ENCODE measurements at places on chromosomes 3 and 15.

- no peak for DNase-seq
Measured at GRCh38 chr3:154766765-154767503, 313.2 kb upstream of the MME start.

DNA sequence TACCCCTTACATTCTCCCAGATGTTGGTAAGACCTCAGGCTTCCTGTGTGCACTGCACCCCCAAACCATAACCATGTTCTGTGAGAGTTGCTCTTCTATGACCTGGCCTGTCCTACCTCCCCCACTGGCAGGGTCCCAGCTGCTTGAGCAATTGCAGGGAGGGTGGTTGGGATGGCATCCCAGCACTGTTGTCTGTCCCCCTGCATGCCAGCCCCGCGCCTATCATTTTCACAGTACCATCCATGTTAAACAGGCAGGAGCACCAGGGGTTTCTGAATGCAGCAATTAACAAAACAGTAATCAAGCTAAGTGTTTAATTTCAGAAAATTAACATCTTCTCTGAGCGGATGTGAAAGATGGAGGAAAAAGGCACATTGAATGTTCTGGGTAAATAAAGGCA is 345.5 kb downstream of the EPHB1 start:
- DNase-seq = no peak

- peak; percentile 77 for DNase-seq
Measured at GRCh38 chr15:42084465-42085235, 9.7 kb downstream of the PLA2G4D start.

DNA sequence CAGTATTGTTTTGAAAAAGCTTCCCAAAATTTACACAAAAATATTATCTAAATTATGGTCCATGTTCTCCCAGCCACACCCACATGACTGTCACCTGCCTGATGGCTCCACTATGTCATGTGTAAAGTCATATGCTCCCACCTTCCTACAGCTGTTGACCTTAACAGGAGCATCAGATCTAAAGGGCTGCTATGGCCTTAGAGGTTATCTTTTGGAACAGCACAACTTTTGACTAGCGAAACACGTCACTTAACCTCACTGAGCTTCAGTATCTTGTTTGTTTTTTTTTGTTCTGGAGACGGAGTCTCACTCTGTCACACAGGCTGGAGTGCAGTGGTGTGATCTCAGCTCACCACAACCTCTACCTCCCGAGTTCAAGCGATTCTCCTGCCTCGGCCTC is 64.4 kb downstream of the PRKAR2A start:
- peak; percentile 37 for DNase-seq

DNA sequence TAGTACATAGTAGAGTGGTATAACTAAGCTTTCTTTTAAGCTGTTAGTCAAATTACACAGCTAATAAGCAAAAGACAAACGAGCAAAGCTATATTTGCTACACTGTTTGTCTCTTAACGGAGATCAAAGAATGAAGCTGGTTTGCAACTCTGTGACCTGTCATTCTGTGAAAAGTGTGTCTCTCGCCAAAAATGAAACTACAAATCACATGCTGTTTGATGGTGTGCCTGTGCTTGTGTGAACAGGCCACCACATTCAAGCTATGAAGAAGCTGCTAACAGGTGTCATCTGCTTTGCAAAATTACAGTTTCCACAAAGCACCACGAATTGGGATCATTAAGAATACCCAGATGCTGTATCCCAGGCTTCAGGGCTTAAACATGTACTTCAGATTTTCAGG is 667.8 kb upstream of the NAALADL2 start:
- DNase-seq = no peak

- DNase-seq = no peak
Measured at GRCh38 chr3:48797626-48798025, 50.0 kb downstream of the PRKAR2A start.

DNA sequence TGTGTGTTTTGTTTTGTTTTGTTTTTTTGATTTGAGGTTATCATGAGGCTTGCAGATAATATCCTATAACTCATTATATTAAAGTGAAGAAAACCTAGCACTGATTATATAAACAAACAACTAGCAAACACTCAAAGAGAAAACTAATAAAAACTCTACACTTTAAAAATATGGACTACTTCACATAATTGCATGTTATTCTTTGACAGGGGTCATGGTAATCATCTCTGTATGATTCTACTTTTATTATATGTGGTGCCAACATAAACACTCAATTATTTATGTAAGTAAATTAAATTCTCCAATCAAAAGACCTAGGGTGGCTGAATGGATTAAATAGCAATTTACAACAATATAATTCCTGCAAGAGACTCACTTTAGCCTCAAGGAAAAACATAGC is 44.6 kb upstream of the P3H2 start:
- no peak for DNase-seq

- no peak for DNase-seq
Measured at GRCh38 chr3:182450942-182451787, 342.1 kb upstream of the ATP11B start.

DNA sequence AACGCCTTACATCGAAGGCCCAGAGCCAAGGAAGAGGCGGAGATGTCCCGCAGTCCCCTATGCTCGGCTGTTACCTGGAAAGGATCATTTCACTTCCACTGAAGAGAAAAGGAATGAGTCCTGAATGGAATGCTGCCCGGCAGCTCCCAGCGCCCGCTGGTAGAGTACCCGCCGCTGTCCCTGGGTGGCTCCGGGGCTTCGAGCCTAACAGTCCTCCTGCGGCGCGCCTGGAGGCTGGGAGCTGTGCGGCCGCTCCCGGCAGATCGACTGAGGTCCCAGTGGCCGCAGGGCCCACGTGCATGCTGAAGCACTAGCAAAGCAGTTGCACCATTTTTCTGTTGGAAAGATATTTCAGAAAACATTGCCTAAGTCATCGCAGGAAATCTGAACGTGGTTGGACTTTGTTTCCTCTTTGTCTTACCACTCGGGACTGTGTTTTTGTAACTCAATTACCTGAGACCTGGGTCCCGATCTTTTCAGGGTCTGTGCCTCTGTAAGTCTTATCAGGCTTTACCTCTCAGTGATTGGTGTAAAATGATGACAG is 984 bp downstream of the RNU6-1 start:
- DNase-seq = no peak

GRCh38 chr3:190491533-190492054 is 22.3 kb upstream of the IL1RAP start:
- no peak for DNase-seq

DNA sequence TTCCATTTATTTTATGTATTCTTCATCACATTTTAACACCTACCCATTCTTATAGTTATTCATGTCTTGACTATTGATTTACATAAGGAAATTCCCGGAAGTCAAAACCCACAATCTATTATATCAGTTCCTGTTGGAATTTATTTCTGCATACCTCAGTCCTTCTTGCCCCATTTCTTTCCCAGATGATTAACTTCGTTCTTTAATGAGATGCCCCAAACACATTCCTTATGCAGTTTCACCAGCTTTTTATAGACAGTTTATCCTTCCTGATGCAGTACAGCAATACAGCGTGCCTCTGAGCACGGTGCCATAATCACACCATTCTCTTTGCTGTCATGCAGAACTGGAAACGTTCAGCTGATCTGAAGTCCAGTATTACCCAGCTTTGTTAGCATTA is 175.8 kb upstream of the NANOGP8 start:
- DNase-seq = no peak

- DNase-seq = no peak
Measured at GRCh38 chr15:93506646-93507045, 417.6 kb upstream of the RGMA start.

DNA sequence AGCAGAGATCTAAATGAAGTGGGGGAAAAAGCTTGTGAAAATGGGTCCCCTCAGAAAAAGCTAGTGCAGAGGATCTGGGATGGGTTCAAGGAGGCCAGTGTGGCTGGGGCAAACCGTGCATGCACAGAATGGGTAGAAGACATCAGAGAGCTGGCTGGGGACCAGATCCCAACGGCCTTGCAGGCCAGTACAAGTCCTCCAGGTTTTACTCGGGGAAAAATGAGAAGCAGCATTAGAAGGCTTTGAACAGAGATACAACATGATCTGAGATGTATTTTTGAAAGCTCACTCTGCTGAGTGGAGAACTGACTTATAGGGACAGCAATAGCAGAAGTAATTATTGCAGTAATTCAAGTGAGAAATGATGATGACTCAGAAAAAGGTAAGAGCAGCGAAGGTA is 114.5 kb downstream of the HERC1 start:
- no peak for DNase-seq

DNA sequence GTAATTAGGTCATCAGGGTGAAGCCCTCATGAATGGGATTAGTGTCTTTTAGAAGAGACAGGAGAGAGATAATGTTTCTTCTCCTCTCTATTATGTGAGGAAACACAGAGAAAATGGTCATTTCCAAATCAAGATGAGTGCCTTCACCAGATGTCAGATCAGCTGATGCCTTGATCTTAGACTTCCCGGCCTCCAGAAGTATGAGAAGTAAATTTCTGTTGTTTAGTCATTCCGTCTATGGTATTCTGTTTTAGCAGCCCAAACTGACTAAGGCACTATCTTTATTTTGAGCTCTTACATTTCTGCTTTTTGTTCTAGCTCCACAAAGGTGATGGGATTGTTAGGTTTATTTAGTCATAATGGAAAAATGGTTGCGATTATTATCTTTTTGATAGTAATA is 273.2 kb upstream of the GADL1 start:
- DNase-seq = no peak

DNA sequence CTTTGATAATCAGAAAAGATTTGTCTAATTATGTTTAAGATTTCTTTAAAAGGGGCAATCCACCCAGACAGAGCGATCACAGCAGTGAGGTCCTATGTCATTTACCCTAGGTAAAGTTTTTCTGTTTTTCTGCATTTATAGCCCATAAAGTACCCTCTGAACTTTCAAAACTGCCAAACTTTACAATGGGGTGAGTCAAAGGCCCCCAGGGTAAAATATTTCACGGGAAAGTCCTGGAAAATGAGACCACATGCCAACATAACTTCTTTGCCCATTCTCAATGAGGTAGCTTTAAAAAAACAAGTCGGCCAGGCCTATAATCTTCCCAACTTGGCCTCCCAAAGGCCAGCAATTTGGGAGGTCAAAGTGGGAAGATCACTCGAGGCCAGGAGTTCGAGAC is 53.0 kb downstream of the SUCLG2 start:
- no peak for DNase-seq

DNA sequence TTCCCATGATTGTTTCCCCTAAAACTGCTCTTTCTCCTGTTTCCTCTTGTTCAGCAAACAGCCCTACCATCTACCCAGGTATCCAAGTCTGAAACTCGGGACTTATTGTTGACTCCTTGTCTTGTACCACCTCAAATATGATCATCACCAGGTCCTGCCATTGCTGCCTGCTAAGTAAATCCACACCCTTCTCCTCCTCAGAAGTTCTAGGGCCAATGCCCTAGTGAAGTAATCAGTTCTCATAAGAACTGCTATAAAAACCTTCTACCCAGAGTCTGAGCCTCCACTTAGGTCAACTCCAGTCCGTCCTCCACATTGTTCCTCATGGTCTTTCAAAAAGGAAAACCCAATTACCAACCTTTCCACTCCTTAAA is 77.0 kb upstream of the IL12A start:
- DNase-seq = no peak

- DNase-seq = no peak
Measured at GRCh38 chr3:122146466-122146865, 37.0 kb upstream of the CASR start.

- DNase-seq = no peak
Measured at GRCh38 chr3:53780171-53780570, 66.0 kb downstream of the CHDH start.

- no peak for DNase-seq
Measured at GRCh38 chr3:101074518-101074917, 81.3 kb upstream of the ABI3BP start.

- no peak for DNase-seq
Measured at GRCh38 chr15:80404057-80404760, at the start of gene ARNT2. Gene ARNT2, plus strand, starts transcription at chr15:80404382. Its CDS starts 134 bp downstream, at chr15:80404516.

GRCh38 chr15:45168751-45169551 is 18.8 kb downstream of the SHF start:
- peak; percentile 88 for DNase-seq

DNA sequence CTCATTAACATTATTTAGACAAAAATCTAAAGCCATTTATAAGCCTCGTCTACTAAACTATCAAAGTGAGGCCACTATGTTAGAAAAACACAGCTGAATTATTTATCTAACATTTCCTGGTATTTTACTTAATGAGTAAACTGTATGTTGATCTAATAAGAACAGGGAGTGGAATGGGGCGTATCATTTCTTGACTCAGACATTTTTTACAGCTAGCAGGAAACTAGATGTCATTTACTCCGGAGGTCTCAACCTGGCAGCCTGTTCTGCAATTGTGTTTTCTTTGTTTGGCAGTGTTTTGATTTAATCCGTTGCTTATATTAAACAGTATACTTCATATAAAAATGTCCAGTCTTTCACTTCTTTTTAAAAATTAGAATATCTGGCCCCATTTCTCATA is 79.1 kb upstream of the ABI3BP start:
- no peak for DNase-seq

- peak; percentile 13 for DNase-seq
Measured at GRCh38 chr3:107235193-107235927, 141.9 kb upstream of the CCDC54 start.

DNA sequence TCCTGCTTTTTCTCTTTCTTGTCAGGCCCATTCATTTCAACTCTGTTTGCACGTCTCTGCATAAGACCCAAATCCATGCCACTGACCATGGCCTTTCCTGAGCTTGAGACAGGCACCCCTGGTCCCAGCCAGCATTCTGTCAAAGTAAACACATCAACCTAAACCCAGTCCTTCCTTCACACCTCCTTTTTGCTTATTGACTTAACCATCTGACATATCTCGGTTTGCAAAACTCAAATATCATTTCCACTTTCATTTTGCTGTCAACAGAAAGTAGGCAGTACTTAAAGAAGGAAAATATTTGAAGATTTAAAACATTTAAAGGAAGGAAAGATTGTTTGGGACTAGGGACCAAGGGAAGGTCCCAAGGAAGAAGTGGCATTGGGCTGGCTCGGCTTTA is 48.2 kb upstream of the KBTBD8 start:
- DNase-seq = no peak

DNA sequence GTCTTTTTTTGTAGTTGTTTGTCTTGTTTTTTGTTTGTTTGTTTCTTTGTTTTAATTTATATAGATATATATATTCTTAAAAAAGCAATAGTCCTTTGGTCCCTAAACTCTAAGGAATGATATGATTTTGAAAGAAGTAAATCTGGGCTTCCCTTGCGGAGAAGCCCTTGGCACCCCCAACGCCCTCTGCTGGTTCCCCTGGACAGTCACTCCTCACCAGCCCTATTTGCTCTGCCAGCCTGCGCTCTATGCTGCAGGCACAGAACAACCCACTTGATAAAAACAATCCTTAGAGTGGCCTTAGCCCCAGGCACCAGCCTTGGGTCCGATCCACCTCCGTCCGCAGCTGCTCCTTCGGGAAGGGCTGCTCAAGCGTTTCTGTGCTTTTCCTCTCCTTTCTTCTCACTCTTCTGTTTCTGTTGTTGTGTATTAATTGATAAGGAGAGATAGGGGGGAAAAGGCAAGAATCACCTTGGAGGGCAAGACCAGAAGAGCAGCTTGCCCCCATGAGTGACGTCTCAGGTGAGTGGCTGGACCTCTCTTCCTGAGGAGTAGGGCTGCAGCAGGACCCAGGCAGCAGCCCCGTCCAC is 13.7 kb upstream of the PARP6 start:
- DNase-seq = peak; percentile 68

GRCh38 chr3:174869448-174869847 is 10.3 kb downstream of the NAALADL2 start:
- DNase-seq = no peak

- DNase-seq = no peak
Measured at GRCh38 chr3:10389339-10389738, 68.4 kb upstream of the SEC13 start.
